ENCODE measurements at places on chromosomes 11 and 22. TPM values are rescaled to one million over a fixed set of nuclear protein-coding genes. Genes with fewer than 3 reads are reported as not detected.

The GUCY1A2 gene
- 1.6 TPM for total RNA-seq

The TYR gene
- not detected for total RNA-seq

The C1QTNF4 gene
- total RNA-seq, result 0.22 TPM

The C11orf86 gene
- total RNA-seq, result not detected

The SPDYC gene
- total RNA-seq, result not detected

The DRD4 gene
- 0.22 TPM for total RNA-seq

The CCDC34 gene
- 5.3 TPM for total RNA-seq

The CRY2 gene
- 15.2 TPM for total RNA-seq

The FAM111B gene
- total RNA-seq, result 11.5 TPM

The OR5A1 gene
- not detected for total RNA-seq

The RIMBP3C gene
- total RNA-seq, result 0.22 TPM

The RAPSN gene
- 0.14 TPM for total RNA-seq

The TENM4 gene
- total RNA-seq, result 0.88 TPM

The BIK gene
- total RNA-seq, result 1.3 TPM

The MAP4K2 gene
- 28.3 TPM for total RNA-seq

The RIMBP3B gene
- total RNA-seq, result 0.29 TPM
